ENCODE measurements at places on chromosomes 7 and 10.

- no peak for DNase-seq
Measured at GRCh38 chr7:132138817-132139216, 437.5 kb downstream of the PLXNA4 start.

- DNase-seq = no peak
Measured at GRCh38 chr10:69262292-69262751, 16.0 kb upstream of the HK1 start.

GRCh38 chr10:75857269-75857846 is 425.9 kb downstream of the LRMDA start:
- no peak for DNase-seq

DNA sequence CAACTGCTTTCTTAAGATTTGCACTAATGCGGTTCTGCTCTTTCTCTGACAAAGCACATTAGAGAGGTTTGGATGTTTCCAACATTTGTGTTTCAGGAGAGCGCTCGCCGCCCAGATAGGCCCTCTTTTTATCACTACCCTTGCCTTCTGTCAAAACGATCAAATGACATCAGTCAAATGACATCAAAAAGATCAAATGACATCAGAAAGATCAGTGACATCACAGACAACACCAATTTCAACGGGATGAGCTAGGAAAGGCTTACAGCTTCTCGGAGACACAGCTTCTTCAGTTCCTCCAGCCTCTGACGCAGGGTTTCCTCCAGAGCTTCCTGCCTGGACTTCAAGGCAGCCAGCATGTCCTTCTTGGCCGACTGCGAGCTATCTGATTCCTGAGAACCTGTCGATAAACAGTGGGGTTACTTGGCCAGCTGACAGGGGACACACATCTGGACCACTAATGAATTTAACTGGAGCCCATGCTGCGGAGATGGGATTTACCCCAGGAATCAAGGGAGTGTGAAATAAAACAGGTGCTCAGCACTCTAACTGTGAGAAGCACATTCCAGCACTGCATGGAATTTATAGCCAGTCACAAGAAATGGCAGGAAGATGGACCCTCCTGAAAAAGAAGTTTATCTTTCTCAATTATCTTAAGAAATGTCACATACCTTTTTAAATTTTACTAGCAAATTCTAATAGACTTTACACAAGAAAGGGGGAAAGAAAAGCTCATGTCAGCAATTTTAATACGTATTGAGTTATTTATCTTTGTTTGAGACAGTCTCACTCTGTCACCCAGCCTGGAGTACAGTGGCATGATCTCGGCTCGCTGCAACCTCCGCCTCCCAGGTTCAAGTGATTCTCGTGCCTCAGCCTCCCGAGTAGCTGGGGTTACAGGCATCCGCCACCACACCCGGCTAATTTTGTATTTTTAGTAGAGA is 88.2 kb downstream of the PRPF18 start:
- DNase-seq = no peak

GRCh38 chr10:86162696-86163400 is 203.7 kb downstream of the GRID1 start:
- no peak for DNase-seq

Measured in activated CD8-positive, alpha-beta memory T cell treated with anti-CD3 and anti-CD28 coated beads for 1 hour (primary cell).